ENCODE measurements at places on chromosomes 13 and 19.

DNA sequence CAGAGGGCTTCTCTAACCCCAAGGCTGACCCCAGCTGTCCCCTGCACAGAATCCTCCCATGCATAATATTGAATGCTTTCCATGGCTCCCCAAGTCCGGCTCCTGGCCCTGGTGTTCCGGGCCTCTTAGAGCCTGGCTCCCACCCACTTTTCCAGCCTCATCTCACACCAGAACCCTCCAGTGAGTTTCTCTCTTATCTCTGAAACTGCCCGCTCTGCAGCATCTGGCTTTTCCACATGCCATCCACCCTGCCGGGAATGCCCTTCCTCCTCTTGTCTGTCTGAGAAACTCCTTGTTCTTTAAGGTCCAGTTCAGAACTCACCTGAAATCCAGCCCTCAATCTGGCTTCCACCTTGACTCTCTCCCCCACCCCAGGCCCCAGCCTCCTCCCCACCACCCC is 6.8 kb downstream of the SYNGR4 start:
- no peak for DNase-seq

- DNase-seq: no peak
Measured at GRCh38 chr13:33612641-33613638, 205.0 kb upstream of the RFC3 start.

- DNase-seq: peak; percentile 30
Measured at GRCh38 chr13:42486711-42487198, 87.2 kb upstream of the TNFSF11 start.

DNA sequence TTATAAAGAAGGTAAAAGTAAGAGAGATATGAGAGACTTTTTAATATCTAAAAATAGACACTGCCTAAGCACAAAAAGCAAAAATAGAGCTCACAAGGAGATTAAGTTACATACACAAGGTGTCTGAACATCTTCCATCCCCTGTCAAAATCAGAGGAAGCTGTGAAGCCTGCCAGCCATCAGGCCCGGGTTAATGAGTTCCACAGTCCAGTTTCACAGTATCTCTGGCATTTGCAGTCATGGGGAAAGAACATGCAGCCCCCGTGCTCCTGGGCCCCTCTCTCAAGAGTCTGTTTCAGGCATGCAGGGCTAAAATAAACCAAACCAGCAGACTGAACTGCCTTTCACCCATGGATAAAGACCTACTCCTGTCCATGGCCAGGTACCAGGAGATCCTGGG is 79.2 kb downstream of the TBC1D4 start:
- DNase-seq: no peak

DNA sequence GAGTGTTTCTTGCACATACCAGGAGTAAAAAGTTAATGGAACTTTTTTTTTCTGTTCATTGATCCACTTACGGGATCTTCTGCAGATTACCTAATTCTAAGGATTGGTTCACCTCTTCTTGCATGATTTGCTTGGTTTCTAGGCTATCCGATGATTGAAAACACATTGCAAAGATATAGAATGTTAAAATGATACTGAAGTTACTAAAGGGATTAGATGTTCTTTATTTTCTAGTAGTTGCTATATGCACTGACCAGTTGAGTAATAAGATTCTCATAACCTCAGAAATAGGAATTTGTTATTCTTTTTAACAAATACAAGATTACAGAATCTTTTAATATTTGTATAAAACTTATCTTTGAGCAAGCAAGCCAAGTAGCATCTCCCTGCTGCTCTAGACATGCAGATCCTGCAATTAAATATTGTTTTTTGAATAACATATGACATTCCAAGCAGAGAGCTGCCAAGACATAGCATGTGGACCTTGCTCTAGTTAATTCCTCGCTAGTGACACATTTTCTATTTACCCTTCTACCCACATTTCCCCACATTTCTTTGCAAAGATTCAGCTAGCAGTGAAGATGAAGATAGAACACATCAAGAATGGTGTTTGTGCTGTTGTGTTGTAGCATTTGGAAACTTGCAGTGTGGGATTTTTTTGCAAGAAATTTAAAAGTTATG is 51.7 kb upstream of the RNF113B start:
- peak; percentile 77 for DNase-seq

GRCh38 chr19:28264556-28264955 is 948.4 kb downstream of the UQCRFS1 start:
- DNase-seq: no peak

GRCh38 chr19:1882786-1883692 is 2.3 kb downstream of the ABHD17A start:
- DNase-seq: no peak

- no peak for DNase-seq
Measured at GRCh38 chr19:38709671-38710415, 34.4 kb downstream of the CAPN12 start.

GRCh38 chr19:343941-344624 is 513 bp downstream of the MIER2 start:
- DNase-seq: peak; percentile 83

- DNase-seq: no peak
Measured at GRCh38 chr13:26594363-26594762, 36.9 kb downstream of the WASF3 start.

GRCh38 chr13:100506600-100507422 is 81.8 kb downstream of the GGACT start:
- DNase-seq: no peak

- DNase-seq: no peak
Measured at GRCh38 chr19:30881930-30882329, 467.3 kb downstream of the TSHZ3 start.

DNA sequence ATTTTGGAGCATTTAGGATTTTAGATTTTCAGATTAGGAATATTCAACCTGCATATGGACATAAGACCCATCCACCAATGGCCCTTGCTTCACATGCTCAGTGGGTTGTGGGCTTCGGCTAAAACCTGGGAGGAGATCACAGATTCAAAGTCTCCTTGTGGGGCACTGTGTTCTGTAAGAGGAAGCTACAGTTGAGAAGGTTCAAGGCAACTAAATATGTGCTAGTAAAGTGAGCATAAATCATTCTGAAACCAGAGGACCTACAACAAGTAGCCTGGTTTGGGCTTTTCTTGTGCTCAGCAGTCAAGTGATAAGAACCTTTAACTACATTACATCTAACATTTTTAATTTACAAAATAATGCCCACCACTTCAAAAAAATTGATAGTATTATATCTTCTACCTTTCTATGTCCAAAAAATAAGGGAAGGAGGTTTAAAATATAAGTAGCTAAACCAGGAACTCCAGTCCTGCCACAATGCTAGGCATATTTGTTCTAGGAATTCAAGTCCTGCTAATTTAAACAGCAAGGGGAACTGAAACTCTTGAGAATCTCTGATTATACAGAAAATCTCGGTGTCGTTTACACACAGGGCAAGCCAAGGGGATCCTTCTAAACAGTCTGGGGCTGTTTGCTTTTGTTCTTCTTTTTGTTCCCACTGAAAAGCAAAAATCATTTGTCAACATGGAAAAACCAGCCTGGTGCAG is 36.6 kb downstream of the FOXO1 start:
- DNase-seq: no peak
